ENCODE measurements at places on chromosomes 3 and 15. TPM values are rescaled to one million over a fixed set of nuclear protein-coding genes. Genes with fewer than 3 reads are reported as not detected.

GRCh38 chr3:65665915-65666314 lies 372.8 kb downstream of the MAGI1 start:
- DNase-seq, result no peak

DNA sequence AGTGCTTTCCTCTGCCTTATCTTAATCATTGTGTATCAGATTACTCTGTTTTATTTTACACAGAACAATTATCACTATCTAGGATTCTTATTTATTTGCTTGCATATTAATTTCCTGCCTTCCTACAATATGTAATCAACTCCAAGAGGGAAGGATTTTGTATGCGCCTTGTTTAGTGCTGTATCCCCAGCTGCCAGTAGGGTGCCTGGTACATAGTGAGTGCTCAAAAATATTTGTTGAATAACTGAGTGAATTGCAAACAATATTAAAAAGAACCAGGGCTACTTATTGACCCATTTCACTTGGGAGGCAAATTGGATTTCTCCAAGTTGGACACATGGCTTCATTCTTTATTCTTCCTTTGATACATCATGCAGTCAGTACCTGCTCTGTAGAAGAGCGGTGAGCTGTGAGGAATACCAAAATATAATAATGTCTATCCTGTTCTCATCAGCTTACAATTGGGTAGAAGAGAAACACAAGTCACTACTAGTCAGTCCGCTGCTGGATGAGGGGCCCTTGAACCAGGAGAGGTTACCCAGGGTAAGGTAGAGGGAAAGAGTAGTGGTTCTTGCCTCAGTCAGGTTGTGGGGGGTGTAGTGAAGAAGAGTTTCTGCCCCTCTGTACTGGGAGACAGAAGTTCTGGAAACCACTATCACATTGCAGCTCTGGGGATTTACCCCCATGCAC lies 233.9 kb upstream of the ZBTB20 start:
- DNase-seq, result no peak

DNA sequence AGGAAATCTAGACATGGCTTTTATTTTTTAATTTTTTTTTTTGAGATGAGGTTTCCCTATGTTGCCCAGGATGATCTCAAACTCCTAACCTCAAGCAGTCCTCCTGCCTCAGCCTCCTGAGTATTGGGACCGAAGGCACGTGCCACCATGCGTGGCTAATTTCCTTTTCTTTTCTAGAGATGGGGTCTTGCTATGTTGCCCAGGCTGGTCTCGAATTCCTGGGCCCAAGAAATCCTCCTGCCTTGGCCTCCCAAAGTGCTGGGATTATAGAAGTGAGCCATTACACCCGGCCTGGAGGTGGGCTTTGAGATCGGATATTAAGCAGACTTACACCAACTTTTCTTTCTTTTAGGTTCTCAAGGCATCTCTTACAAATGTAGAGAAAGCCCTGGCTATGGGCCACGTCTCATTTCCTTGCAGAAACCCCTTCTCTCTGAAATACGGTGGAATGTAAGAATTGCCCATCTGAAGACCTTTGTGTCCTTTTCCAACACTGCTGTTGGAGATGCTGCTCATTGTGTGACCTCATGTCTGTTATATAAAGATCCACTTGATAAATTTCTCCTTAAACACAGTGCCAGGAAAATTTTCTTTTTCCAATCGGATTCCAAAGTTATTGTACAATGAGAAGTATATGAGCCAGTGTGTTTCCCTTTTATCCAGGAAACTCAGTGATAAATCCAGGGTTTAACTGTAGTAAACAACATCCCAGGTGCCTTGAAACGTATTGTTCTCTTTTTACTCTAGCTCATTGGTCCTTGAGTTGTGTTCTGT lies 36.8 kb upstream of the CFAP161 start:
- no peak for DNase-seq

- DNase-seq, result no peak
These were observed 91.8 kb downstream of the RYR3 start for GRCh38 chr15:33402600-33402999.

DNA sequence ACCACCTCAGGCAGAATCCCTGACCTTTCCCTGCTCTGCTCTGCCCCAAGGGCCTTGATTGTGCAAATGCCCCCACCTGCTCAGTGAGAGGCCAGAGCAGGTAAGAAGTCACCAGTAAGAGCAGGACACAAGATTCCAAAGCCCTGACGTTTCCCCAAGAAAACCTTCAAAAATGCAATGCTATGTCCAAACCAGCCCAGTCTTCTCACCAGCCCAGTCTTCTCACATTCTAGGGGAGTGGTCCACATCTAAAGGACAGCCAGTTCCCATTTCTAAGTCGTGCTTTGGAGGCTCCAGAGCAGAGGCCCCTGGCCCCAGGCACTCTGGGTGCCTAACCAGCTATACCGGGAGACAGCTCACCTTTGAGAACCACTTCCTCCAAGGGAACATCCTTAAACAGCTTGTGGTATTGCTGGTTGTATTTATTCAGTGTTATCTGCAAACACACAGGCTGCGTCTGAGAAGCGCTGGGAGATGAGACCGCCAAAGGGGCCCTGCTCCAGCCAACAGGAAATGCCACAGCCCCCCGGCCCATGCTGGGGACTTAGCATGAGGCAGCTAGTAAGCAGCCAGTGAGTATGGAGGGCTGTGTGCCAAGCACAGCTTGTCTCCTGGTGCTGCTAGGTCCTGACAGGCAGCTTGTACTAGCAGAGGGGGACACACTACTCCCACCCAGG lies 29.3 kb downstream of the GRAMD2A start:
- DNase-seq, result no peak

GRCh38 chr15:58795825-58796224 lies 24.7 kb downstream of the MINDY2 start:
- DNase-seq, result no peak

GRCh38 chr15:63474810-63475316 lies 29.5 kb upstream of the USP3 start:
- DNase-seq, result no peak

The NPAP1 gene
- polyA plus RNA-seq, result not detected
